Chondrocyte (in vitro differentiated cells): ENCODE measurements at places on chromosomes 7 and 10.

GRCh38 chr10:124694481-124695220 is 49.5 kb downstream of the FAM53B start:
- no peak overlapping the region for H3K27ac ChIP-seq
- peaks cover 20% of the 10 kb centered on the region for H3K36me3 ChIP-seq
- H3K4me1 ChIP-seq: peaks cover 4% of the 10 kb centered on the region
- H3K4me3 ChIP-seq: no peak overlapping the region
- no peaks in the 10 kb centered on the region for H3K27me3 ChIP-seq

- H3K4me1 ChIP-seq: peaks cover 38% of the 10 kb centered on the region
- no peak overlapping the region for H3K27ac ChIP-seq
- peak; percentile 85 for DNase-seq
- peaks cover 55% of the 10 kb centered on the region for H3K27me3 ChIP-seq
- no peaks in the 10 kb centered on the region for H3K36me3 ChIP-seq
Measured at GRCh38 chr7:155809947-155810769, 2.1 kb downstream of the SHH start.

DNA sequence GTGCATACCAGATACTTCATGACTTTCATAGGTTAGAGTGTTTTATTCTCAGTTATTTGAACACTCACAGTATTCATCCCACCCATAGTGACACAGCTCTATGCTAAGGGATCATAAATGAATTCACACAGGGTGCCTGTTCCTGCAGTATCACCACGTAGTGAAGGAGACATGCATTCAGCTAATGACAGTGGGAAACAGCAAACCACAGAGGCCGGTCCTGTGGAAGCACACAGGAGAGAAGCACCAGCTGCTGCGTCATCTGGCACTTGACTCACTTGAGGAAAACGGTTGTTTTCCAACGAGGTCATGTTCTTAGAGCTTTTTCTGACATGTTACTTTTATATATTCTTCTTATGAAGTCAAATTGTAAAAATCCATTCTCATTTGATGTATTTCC is 73.0 kb downstream of the UBE3C start:
- no peak for DNase-seq
- peaks cover 25% of the 10 kb centered on the region for H3K4me1 ChIP-seq
- H3K27ac ChIP-seq: peak overlapping the region; percentile 90
- H3K36me3 ChIP-seq: peaks cover 8% of the 10 kb centered on the region

- H3K27ac ChIP-seq: no peak overlapping the region
- no peaks in the 10 kb centered on the region for H3K36me3 ChIP-seq
- no peak overlapping the region for H3K4me3 ChIP-seq
- DNase-seq: no peak
- H3K4me1 ChIP-seq: no peaks in the 10 kb centered on the region
- peaks cover 2% of the 10 kb centered on the region for H3K27me3 ChIP-seq
Measured at GRCh38 chr10:55734112-55734511, 626.9 kb downstream of the ZWINT start.

DNA sequence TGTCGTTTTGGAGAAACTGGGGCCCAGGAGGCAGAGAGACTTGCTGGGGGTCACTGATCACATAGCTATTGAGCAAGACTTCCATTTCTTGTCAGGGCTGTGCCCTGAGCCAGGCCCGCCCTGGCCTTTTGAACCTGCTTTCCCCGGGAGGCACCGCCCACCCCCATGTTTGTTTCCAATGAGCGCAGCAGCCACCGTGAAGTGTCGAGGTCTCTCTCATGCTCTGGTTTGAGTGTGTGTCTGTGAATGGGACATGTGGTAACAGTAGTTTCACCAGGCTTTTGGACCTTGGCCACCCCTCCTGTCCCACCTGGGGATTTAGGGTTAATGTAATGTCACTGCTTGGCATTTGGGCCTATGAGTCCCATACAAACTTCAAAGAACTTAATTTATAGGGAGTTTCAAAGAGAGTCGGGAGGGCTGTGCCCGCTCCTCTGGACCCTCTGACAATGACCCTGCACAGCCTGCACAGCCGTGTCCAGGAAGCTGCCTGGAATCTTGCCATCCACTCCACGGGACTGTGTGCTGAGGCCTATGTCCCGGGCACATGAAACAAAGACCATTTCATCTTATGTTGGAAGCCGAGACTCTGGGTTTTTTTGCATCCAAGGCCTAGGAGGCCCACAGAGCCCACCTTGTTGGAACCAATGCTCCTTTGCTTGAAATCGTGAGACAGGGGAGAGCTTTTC is 6.3 kb downstream of the PRF1 start:
- no peaks in the 10 kb centered on the region for H3K36me3 ChIP-seq
- no peak for DNase-seq
- H3K4me3 ChIP-seq: no peak overlapping the region
- no peak overlapping the region for H3K27ac ChIP-seq

- no peaks in the 10 kb centered on the region for H3K27me3 ChIP-seq
- H3K4me1 ChIP-seq: no peaks in the 10 kb centered on the region
- H3K4me3 ChIP-seq: no peak overlapping the region
- no peak for DNase-seq
- H3K36me3 ChIP-seq: peaks cover 1% of the 10 kb centered on the region
- H3K27ac ChIP-seq: no peak overlapping the region
Measured at GRCh38 chr10:86023931-86024280, 342.7 kb downstream of the GRID1 start.

GRCh38 chr10:30970760-30971460 is 60.8 kb downstream of the ZNF438 start:
- no peak overlapping the region for H3K4me3 ChIP-seq
- no peaks in the 10 kb centered on the region for H3K27me3 ChIP-seq
- peaks cover 40% of the 10 kb centered on the region for H3K4me1 ChIP-seq
- no peak overlapping the region for H3K27ac ChIP-seq
- DNase-seq: no peak
- no peaks in the 10 kb centered on the region for H3K36me3 ChIP-seq

GRCh38 chr7:148626828-148627227 is 36.3 kb downstream of the C7orf33 start:
- H3K4me1 ChIP-seq: peaks cover 18% of the 10 kb centered on the region
- H3K27me3 ChIP-seq: peaks cover 36% of the 10 kb centered on the region
- no peak for DNase-seq
- H3K4me3 ChIP-seq: no peak overlapping the region

DNA sequence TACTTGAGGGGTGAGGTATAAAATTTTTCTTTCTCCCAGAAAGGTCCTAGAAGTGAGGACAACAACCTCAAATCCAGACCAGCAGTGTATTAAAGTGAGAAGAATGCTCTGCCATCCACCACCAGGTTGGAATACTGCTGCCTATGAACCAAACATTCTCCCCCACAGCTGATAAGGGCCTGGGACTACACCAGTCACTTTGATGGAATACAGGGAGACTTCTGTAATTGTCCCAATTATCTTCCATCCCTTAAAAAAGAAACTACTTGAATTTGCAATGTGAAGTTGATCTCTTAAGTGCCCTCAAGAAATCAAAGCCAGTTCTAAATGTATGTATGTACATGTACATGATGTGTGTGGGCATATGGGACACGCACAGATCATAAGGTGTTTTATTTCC is 3.0 kb downstream of the TBX20 start:
- peaks cover 3% of the 10 kb centered on the region for H3K36me3 ChIP-seq
- H3K4me3 ChIP-seq: no peak overlapping the region
- peaks cover 80% of the 10 kb centered on the region for H3K27me3 ChIP-seq
